Eye (tissue), 1 donor: ENCODE measurements at places on chromosomes 16 and 17.

DNA sequence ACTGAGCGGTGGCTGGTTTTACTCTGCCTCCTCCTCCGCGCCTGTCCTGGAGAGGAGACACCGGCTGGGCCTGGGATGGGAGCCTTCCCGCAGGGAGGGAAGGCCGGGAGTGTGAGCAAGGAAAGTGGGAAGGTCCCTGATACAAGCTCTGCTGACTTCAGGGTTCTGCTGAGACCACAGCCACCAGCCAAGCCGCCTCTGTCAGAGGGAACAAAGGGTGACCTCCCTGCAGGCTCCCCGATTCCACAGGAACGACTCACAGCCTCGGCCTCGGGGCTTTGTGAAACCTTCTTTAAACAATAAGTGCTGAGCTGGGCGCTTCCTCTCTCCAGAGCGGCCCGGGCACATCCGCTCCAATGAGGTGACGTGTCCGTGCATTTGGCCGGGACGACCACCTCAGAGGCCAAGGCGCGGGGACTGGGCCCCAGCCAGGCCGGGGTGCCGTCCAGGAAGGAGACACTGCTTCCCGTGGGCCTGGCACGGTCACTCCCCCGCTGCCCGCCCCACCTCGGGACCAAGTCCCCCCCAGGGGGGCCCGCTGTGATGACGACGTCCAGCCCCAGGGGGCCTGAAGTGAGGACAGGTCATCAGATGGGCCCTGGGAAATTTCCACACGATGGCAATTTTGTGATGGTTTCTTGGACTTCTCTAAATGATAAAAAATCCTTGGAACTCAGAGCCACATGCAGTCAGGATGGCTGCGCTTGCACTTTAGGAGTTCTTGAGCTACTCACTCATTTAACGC is 11.8 kb upstream of the CIBAR2 start:
- no peak for DNase-seq

DNA sequence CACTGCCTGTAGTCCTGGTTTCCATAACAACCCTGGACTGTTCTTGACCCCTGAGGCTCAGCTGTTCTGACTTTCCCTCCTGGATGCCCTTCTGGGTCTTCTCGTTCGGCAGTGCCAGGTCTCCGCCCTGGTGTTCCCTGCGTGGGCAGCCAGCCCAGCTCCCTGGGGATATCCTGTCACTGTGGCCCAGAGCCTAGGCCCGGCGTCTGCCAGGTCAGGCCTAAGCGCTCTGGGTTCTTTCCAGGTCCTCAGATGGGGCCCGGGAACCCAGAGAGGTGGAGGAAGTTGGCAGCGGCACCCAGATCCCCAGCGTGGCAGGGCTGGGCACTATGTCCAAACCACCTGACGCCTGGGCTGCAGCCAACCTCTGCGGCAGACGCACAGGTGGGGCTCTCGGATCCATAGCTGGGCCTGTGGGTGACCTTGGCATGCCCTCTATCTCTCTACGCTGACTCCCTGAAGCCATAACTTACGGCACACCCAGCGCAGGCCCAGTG is 12.5 kb upstream of the ATP2A3 start:
- no peak for DNase-seq

GRCh38 chr17:34885076-34885475 is 76.2 kb downstream of the CCT6B start:
- no peak for DNase-seq

DNA sequence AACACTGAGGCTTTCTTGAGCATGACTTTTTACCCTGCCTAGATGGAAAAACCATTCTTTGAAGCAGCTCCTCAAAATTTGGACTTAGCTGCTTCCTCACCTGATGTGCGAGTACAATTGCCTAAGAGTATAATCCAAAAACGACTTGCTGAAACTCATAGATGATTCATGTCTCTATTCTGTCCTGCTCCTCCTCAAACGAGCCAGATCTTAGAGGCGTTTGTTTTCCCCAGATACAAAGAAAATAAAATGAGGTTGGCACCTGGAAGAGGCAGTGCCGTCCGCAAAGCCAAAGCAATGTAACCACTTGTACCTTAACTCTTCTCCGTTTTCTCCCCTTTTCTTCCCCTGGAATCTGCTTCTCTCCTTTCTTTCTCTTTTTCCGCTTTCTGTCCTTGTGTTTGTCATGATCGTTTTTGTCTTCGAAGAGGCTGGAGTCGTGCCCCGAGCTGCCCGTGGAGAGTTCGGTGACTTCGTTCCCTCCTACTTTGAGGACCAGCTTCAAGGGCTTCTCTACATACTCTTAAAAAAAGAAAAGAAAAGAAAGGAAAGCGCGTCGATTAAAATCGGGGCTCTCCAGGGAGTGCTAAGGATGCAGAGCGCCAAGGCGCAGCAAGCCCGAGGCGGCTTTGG is 895 bp downstream of the BRD7 start:
- DNase-seq = no peak

DNA sequence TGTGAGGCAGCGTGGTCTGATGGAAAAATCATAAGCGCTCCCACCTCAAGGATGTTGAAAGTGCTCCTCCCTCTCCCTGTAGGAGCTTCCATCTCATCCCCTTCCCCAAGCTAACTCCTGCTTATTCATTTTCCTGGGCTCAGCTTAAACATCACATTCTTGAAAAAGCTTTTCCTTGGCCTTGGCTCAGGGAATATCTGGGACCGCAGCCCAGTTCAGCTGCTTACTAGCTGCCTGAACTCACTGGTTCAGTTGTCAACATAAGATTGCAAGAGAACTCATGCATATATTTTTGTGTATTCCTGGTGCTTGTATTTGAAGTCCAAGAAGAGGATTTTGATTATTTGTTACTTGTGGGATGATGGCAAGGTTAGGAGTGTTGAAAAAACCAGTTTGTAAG is 91.5 kb downstream of the UTP18 start:
- DNase-seq = peak; percentile 66

- DNase-seq = peak; percentile 67
These were observed 772 bp downstream of the NTN1 start for GRCh38 chr17:9021992-9022572.

- DNase-seq = peak; percentile 52
These were observed 109.8 kb downstream of the CDK5R1 start for GRCh38 chr17:32596628-32597027.

GRCh38 chr17:80190716-80191115 is 20.9 kb downstream of the CARD14 start:
- no peak for DNase-seq

DNA sequence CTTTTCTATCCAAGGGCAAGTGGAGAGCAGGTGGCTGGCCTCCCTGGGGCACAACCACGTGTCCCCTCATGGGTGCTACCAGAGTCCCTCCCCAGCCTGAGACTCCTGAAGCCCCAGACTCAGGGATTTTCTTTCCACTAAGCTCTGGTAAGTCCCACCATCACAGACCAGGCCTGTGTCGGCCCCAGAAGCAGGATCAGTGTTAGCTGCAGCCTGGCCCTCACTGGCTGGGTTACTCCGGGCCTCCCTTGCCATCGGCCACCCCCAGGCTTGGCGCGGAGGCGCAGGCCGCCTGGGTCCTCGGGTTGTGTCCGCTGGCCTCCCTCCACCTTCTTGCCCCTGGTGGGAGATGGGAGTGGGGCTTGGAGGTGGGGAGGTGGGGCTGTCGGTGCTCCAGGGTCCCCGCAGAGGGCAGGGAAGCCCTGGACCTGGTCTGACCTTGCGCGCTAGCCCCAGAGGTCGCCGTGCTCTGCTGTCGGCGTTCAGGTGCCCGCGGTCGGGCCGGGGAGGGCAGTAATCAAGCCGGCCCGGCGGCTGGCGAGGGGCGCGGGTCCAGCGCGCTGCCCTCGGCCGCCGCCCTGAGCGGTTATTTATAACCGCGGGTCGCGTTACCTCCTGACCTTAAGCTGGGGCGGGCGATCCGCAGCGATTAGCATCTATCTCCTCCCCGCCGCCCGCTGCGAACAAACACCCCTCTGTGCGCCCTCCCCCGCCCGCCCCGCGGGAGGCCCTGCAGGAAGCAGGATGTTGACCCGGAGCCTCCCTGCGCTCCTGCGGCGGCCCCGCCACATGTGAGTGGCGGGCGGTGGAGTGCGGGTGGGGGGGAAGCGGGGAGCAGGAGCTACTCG is 78.1 kb upstream of the TOB1 start:
- DNase-seq = peak; percentile 71

GRCh38 chr17:21200590-21201297 is 13.2 kb downstream of the TMEM11 start:
- DNase-seq = no peak

DNA sequence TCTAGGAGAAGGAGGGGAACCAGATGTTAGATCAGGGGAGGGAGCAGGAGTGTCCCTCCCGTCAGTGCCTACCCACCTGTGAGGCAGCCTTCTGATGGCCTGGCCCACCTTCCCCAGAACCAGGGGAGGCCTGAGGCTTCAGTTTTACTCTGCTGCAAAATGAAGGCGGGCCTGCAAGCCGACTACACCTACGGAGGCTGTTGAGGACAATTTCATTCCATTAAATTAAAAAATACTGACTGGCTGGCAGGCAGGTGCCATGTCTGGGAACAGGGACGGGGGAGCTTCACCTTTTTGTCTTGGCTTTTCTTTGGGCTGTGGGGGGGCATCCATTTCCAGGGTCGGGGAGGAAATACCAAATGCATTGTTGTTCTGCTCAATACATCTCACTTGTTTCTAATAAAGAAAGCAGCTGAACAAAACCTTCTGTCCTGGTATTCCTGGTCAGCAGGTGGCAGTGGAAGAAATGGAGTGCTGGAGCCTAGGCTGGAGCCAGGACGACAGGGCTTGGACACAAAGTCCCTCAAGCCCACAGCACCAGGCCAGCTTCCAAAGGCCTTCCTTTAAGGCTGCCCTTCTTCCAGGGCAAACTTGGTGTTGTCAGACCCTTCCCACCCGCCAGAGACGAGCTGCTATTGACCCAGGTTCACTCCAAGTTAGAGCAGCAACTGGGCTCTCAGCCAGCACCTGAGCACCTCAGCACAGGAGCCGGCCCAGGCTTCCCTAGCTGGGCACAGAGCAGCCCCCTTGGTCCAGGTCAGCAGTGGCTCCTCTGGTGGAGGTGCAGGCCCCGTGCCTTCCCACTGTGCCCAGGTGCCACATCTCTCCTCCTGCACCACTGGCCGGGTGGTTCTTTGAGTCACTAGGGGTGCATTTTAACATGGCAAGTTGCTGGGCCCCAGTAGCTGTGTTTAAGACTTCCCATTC is 23.5 kb downstream of the PLCD3 start:
- no peak for DNase-seq

DNA sequence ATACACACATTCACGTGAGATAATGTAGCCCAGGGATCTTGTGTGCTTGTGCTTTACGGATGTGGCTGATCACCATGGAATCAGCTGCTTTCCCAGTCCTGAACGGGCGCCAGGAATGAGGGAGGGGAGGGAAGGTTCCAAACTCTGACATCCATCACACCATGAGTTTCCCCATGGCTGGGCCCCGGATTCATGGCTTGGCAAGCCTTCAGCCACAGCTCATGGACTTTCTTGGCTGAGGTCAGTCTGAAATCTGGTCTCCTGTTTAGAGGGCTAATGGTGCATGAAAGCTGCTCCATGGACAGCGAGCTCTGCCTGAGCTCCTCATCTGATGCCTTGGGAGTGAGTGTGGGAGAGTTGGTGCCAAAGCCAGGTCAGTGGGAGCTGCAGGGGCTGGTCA is 767.6 kb upstream of the EEF2KMT start:
- DNase-seq = no peak

GRCh38 chr17:42034059-42034458 is 14.2 kb downstream of the NKIRAS2 start:
- no peak for DNase-seq

GRCh38 chr17:2090804-2091534 is 36.1 kb downstream of the HIC1 start:
- peak; percentile 71 for DNase-seq

DNA sequence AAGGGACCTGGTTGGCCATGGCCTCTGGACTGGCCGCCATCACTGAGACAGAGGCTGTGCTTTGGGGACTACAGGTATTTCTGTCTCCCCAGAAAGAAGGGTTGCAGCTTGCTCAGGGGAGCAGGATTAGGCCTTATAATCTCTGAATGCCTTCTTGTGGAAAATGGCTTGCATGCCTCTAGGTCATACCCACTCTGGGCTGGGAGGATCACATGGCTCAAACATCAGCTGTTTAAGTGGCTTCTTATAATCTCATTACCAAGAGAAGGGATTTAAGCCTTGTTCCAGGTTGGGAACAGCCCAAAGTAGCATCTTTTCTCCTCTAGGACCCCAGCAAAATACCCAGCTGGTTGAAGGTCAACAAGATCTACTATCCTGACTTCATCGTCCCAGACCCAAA is 19.1 kb downstream of the LIG3 start:
- DNase-seq = no peak

DNA sequence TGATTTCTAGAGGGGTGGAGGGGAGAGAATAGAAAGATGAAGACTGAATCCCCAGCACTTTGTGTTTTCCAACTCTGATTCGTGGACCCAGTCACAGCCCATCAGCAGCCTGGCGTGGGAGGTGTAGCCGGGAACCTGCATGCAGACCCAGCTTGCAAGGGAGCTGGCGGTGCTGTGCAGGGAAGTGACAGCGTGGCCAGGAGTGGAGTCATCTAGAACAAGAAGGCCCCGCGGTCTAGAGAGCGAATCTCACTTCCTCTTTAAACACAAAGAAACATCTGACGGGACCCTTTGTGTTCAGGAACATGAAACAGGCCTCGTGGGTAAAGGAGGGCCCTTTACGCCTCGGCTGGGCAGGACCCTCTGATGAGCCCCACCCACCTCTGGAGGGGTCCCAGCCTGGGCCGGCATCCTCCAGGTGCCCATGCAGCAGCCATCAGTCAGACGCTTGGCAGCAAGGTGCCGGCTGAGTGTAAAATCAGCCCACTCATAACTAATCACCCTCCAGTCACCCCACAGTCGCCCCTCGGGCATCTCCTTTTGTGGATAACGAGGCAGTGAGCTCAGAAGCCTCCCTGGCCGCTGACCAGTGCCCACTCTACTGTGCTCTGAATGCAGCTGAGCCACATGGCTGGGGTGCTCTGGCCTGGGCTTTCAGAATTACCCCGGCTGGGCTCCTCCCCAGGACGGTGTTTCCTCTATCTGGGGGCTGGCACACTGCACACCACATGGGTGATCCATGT is 4.4 kb downstream of the SNAI3 start:
- peak; percentile 27 for DNase-seq

DNA sequence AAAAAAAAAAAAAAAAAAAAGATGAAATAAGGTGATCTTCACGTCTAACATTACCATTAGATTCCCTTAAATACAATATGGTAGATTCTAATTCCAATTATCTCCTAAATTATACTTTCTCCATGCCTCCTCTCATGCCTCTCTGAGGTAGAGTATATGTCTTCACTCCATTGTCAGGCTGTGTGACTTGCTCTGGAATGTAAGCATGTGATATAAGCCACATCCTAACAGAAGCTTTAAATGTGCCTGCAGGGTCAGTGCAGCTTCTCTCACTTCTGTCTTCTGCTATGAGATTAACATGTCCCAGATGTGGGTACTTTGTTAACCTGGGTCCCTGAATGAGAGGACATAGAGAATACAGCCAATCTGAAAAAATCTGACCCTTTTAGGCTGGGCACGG is 32.6 kb downstream of the MED13 start:
- DNase-seq = no peak

GRCh38 chr16:27445502-27446175 is 43.7 kb downstream of the IL21R start:
- no peak for DNase-seq
